NCI-H187 treated with DMSO at 0.1 percent for 48 hours (cell line): ENCODE measurements at places on chromosomes 7 and 10.

GRCh38 chr7:151709141-151710038 is 167.5 kb downstream of the PRKAG2 start:
- DNase-seq: no peak

DNA sequence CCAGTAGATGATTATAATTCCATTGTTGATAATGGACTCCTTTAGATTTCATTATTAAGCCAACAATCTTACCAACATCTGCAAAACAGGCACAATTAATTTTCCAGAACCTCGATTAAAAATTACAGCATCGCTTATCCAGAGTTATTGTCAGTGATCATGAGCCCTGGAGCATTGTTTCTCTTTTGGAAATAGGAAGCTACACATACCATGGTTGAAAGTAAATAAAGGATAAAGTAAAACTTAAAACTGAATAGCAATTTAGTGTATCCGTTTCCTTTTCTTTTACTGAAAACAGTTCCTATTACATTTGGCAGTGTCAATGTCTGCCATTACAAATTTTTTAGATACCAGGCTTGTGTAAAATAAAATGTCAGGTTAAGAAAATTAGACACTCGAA is 9.9 kb upstream of the HOXA2 start:
- DNase-seq: no peak

DNA sequence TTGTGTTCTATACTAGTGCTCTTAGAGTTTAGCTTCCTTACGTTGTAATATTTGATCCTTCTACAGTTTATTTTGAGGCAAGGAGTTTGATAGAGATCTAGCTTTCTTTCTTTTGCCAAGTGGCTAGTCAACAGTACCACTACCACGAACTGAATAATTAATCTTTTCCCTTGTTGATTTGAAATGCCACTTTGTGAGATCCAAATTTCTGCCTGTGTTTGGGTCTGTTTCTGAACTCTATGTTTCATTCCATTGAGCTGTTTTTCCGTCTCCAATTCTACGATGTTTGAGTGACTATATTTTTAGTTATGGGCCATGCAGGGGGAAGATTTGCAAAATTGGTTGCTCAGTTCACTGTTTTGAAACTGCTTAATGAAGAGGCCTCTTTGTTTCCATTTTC is 134.7 kb downstream of the KIAA1217 start:
- no peak for DNase-seq

- no peak for DNase-seq
Observed at GRCh38 chr10:86300931-86301830, 65.4 kb downstream of the GRID1 start.

- DNase-seq: no peak
Observed at GRCh38 chr10:49356944-49357343, 38.9 kb downstream of the DRGX start.

GRCh38 chr10:70270952-70271351 is 12.9 kb downstream of the NPFFR1 start:
- DNase-seq: no peak

GRCh38 chr10:71323407-71323806 is 4.3 kb downstream of the SLC29A3 start:
- no peak for DNase-seq

- DNase-seq: no peak
Observed at GRCh38 chr7:11478882-11479281, 353.1 kb downstream of the THSD7A start.

DNA sequence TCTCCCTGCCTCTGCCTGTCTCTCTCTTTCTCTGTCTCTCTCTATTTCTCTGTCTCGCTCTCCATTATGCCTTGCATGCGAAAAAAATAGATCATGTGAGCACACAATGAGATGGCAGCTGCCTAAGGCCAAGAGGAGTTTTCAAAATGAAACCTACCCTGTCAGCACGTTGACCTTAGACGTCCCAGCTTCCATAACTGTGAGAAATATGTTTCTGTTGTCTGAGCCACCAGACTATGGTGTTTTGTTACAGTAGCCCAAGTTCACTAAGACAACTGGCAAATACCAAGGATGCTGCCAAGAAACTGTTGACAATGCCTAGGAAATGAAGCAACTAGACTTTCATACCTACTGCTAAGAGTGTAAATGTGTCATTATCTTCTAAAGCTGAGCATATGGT is 70.6 kb upstream of the PLXDC2 start:
- DNase-seq: no peak

DNA sequence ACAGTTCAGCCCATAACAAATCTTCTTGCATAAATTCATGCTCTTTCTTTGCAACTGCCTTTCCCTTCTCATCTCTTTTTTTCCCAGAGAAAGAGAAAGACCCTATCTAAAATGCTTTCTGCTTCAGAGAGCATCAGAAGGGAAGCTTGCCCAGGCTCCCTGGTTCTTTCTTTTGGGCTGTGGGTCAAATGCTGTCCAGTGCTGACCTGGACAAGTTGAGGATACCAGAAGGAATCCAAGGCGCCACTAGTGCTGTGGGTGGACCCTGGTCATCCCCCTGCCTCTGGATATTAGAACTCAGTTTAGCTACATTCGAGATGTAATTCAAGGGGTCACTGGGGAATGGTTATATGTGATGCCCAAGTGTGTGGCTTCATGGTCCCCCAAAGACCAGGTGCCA is 411.6 kb downstream of the RPS24 start:
- no peak for DNase-seq

GRCh38 chr7:24477398-24478136 is 95.7 kb upstream of the PALS2 start:
- no peak for DNase-seq

- no peak for DNase-seq
Observed at GRCh38 chr10:93081834-93082233, 8.1 kb downstream of the CYP26A1 start.
